Stimulated activated CD8-positive, alpha-beta memory T cell treated with anti-CD3 and anti-CD28 coated beads, Interleukin-2, amount 100 ng/mL, for 1 hour (primary cell): ENCODE measurements at places on chromosomes 7 and 10.

DNA sequence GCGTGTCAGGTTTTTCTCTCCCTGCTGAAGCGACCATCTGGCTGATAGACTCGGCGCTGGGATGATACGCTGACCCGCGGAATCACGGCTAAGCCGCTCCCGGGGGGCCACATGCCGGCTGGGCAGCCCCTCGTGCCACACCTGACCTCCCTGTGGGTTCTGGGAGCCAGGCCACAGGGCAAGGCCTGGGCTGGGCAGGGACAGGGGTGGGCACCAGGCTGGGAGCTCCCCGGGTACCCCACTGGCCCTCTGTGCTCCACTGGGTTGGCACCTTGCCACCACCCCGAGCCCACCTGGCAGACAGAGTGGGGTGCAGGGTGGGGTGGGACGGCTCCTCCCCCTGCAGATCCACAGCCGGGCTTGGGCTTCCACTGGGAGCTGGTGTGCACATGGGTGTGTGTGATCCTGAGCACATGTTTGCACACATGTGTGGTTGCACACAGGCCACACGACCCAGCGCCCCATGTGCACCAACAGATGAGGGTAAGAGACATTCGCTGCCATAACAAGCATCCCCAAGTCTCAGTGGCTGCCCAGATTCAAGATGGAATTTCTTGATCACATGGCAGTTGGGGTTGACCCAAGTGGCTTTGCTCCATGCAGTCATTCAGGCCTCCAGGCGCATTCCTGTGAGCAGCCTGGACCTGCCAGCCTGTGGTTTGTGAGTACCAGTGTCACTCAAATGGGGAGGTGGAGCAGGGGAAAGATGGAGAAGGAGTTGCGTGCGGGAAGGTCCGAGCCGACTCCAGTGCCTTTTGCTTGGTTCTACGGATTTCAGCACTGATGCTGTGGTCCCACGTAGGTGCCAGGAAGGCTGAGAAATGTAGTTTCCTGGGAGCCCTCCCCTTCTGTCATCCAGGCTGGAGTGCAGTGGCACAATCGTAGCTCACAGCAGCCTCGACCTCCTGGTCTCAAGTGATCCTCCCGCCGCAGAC lies 79.7 kb downstream of the UNCX start:
- no peak for DNase-seq

DNA sequence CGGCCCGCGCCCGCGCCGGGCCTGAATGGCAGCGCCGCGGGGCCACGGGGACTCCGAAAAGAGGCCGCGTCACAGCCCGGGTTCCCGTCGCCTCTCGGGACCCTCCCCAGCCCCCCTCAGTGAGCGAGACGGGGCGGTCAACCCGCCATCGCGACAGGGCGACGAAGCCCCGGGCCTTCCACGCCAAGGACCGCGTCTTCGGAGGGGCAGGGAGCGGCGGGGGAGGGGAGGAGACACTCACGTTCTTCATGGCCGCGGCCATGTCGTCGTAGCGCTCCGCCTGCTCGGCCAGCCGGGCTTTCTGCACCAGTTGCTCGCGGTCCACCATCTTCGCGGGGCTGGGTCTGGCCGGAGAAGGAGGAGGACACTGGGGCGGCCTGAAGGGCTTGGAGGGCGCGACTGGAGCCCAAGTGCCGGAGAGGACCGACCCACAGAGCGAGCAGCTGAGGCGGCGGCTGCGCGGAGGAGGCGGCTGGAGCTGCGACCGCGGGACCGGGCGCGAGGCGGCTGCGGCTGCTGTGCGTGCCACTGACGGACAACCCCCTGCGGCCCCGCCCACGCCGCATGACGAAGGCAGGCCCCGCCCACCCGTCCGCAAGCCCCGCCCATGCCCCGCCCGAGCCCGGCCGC lies at the start of gene YWHAG:
YWHAG (minus strand) TSS at position 511 of the 630 bp plus-strand sequence; CDS start at position 328, 183 bp downstream.
- peak; percentile 83 for DNase-seq

DNA sequence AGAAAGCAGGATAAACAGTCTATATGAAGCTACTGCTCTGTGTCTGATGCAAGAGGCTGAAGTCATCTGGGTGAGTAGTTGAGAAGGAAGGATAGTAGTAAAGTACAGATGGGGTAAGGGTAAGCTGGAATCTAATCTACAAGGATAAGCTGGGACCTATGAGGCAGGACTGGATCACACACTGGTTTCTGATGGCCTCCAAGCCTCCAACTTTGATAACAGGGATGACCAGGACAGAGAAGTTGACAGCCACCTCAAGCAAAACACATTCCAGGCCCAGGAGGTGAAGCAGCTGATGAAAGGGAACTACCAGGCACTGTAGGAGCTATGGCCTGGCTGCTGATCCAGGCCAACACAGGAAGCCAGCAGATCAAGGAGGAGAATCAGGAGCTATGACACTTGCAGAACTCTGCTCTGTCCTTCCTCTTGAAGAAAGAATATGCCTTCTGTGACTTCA lies 278.1 kb upstream of the TMEM229A start:
- DNase-seq: no peak

DNA sequence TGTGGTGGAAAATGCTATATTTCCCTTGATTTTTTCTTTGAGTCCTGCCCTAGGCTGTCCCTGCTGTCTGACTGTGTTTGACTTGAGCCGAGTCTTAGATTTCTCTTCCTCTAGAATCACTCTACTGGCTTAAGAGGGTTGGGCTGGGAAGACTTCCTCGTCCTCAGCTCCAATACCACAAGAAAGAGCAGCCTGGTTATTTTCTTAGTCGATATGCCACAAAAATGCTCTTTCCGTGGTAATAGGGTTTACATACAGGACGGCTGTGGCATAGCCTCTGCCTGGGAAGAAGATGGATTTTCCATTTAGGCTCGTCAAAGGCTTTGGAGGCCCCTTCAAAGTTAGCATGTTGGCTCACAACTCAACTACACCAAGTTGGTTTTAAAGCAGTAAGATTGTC lies 212.0 kb upstream of the IGFBP3 start:
- DNase-seq: no peak

DNA sequence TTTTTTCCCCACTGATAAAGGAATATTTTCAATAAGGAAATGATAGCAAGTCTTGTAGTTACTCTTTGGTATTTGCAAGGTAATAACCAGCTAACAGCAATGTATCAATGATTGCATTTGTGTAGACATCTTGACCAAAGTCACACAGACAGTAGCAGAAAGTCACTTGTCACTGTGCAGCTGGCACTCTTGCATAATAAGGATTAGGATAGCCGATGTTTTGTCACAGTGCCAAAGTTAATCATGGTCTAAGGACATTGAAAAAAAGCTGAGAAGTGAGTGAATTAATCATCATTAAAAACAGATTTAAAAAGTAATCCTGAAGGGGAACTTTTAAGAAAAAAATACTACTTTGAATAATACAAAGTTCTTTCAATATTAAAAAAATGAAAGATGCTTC lies 834.3 kb upstream of the C7orf33 start:
- DNase-seq: no peak

GRCh38 chr7:135857519-135858274 lies 109.1 kb upstream of the FAM180A start:
- no peak for DNase-seq

DNA sequence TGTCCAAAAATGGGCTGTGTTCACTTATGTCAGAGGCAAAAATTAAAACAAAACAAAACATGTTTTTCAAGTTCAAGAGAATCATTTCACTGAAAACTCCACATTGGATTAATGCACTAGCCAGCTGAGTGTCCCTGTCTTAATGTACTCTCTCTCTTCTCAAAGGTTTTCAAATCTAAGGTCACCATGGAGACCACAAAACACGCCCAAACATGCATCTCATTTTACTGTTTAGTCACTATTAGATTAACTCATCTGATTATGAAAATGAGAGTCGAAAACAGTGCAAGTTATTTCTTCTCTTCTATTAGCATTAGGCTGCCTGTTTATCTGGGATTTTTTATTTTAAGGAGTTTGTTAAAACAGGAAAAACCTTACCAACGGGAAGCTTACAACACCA lies 70.8 kb upstream of the ASAH2 start:
- no peak for DNase-seq

GRCh38 chr10:94678475-94678874 lies 5.1 kb upstream of the CYP2C18 start:
- DNase-seq: no peak
